ENCODE measurements at places on chromosomes 1 and 21. TPM values are rescaled to one million over a fixed set of nuclear protein-coding genes. Genes with fewer than 3 reads are reported as not detected.

Gene ALX3
- total RNA-seq, result not detected

Gene NBPF9
- total RNA-seq, result 13.3 TPM

Gene ADPRS
- 30.3 TPM for total RNA-seq

Gene NOS1AP
- 0.53 TPM for total RNA-seq

Gene ADAM30
- not detected for total RNA-seq

Gene PAPPA2
- total RNA-seq, result 0.02 TPM

Gene KLF17
- 0.50 TPM for total RNA-seq

Gene GPR3
- total RNA-seq, result 1.6 TPM

Gene TRIM33
- total RNA-seq, result 9.6 TPM
